IPS-NIHi11 (cell line): ENCODE measurements at places on chromosomes 3 and 15.

DNA sequence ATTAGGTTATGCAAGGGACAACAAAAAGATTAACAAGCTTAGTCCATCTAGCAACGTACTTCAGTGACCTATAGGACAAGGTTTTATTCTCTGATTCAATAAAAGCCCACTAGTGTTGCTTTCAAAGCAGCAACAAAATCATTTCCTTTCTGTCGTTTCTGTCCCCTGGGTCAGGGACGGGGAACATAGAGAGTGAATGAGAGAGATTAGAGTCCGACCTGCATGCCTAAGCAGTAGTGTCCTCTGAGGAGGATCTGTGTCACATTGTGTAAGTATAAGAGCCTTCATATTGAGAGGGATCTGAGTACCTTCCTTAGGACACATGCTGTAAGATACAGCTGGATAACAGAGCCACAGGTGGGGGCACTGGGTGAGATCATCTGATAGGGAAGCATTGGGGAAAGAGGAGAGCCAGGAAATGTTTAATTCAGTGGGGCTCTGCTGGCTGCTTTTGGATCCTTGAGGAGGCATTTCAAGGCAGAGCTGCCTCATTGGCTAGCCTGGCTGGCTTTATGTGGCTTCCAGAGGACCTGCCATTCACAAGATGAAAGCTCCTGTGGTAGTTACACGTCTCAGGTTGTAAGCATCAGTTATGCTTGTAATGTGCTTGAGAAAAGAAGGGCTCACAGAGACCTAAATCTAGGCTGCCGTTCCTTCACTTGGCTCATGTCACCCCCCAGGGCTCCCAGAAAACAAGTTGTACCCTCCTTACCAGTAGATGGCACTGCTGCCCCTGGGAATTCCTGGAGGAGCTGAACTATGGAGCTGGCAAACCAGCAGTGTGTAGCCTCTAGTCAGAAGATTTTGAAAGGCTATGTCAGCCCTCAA lies 2.7 kb downstream of the TMEM108 start:
- peak; percentile 80 for DNase-seq

- no peak for DNase-seq
Measured at GRCh38 chr3:59404064-59404463, 354.2 kb upstream of the CFAP20DC start.

- DNase-seq = peak; percentile 5
Measured at GRCh38 chr3:53226841-53227407, 28.9 kb downstream of the TKT start.

DNA sequence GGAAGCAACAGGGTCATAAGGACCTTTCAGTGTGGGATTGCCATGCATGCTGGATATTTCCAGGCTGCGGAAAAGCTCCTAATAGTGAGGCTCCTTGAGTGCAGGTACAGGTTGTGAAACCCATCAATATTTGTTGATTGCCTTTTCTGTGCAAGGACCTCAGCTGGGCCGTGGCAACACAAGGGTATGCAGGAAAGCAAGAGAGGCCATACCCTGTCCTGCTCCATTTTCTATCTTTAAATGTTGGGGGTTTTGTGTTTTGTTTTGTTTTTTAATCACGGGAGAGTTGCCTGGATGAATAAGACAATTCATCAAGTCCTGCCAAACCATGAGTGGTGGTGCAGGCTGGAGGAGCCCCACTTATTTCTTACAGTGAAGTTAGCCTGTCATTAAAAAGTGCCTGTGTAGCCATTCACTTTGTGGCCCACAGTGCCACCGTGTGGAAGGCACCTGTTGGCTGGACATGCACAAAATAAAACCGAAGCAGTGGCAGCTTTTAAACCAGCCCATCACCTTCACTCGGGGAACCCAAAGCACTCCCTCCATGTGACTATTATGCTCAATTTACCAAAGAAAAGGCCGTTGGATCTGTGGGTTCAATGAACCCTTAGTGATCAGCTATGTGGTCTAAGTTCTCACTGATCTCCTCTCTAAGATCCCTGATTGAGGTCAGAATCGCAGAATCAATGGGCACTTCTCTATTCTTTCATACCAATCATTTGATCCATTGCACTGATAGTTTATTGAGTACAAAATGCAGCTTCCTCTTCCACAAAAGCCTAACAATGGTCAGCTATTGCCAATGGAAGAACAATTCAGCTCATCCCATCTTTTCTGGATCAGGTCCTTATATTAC lies 42.2 kb downstream of the CLDN18 start:
- DNase-seq = peak; percentile 58

DNA sequence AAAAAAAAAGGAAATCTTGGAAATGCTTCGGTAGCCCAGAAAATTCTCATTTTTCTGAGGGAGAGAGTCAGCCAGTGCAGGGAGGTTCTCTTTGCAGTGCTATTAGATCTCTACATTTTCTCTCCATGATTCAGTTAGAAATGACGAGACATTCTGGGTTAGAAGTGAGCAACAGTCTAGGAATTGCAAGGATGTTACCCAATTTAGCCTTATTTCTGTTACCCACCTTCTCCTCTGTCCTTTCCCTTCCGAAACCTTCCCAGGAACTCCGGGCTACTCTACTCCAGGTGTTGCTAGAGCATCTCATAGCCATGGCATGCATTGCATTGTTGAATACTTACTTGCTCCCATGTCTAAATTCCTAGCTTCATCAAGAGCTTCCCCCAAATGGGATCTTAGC lies 106.8 kb downstream of the EDEM1 start:
- DNase-seq = no peak
